ENCODE measurements at places on chromosomes 13 and 19. TPM values are rescaled to one million over a fixed set of nuclear protein-coding genes. Genes with fewer than 3 reads are reported as not detected.

Gene XAB2
- 28.9 TPM for total RNA-seq

Gene STX10
- 61.0 TPM for total RNA-seq

Gene TRIM28
- 647 TPM for total RNA-seq

Gene PDS5B
- total RNA-seq = 10.2 TPM

Gene KLF2
- total RNA-seq = 10.0 TPM

Gene PSMC4
- total RNA-seq = 277 TPM
